ENCODE measurements at places on chromosomes 12 and 14.

DNA sequence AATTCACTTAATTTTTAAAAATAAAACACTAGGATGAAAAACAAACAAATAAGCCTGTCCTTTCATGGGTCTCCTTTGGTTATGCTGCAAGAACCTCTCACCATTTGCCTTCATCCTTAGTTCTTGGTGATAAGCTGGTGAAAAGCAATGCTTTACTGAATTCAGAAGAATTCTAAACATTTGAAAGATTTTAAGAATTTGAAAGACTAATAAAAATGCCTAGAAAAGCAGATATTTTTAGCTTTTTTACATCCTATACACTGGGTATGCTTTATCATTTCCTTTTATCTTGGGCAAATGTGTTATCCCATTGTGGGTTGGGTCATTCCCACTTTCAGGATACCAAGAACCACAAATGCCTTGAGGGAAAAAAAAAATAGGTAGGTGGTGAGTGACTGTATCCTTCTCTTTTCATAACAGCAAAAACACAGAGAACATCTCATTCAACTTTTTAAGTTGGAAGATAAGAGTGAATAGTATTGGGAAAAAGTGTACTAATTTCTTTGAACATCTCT, 197.1 kb upstream of the ABCD2 start:
- DNase-seq: no peak

- no peak for DNase-seq
These were observed 707.3 kb downstream of the MED13L start for GRCh38 chr12:115570069-115570777.

DNA sequence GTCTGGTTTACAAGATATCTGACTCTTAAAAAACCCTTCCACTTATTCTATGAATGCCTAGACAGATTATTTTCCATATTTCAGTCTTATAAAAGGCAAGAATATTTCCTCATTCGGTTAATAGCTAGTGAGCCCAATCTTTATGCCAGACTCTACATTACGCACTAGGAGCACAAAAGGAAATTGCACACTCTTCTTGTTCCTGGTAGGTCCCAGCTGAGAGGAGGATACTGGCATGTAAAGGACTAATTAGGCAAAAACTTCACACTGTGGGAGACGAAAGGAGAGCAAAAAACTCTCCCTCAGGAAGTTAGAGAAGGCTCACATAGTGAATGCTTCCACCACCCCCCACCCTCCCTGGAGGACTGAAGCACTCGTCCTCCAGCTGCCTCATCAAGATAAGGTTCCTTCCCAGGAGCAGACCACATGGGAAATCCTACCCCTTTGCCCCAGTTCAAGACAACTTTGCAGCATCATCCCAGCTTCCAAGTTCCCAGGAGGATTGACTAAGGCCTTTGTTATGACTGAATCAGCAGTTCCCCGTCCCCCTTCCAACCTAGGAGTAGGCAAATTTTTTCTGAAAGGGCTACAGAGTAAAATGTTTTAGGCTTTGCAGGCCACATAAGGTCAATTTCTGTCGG, 14.5 kb downstream of the CAPZA3 start:
- DNase-seq: no peak

DNA sequence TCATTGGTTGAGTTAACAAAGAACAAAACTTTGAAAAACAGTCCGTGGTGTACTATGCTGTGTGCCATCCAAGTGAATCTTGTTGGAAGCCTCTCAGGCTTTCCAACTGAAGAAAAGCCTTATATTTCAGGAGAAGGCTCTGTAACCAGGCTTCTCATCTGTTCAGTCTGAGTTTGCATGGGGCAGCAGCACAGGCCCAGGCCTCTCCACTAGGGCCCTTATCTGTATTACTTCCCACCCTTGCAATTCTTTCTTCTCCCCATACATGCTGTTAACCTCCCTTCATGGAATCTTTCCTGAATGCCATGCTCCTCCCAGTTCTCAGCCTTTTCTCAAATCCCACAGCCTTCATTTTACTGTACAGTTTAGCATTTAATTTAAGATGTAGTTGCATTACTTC, 28.3 kb downstream of the FRMD6 start:
- no peak for DNase-seq

DNA sequence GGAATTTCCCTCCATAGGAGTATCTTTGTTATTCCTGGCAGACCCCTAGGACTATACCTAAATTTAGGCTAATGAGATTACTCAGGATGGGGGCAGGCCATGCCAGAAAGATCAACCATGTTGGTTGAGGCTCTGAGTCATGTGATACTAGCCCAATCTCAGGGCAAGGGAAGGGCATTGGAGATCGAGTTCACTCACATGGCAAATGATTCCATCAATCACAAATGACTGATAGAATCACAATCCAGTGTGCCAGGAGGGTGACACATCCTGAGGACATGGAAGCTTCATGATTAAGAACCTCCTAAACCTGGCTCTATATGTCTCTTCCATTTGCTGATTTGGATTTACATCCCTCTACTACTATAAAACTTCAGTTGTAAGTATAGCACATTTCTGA, 182.3 kb downstream of the NTF3 start:
- no peak for DNase-seq

DNA sequence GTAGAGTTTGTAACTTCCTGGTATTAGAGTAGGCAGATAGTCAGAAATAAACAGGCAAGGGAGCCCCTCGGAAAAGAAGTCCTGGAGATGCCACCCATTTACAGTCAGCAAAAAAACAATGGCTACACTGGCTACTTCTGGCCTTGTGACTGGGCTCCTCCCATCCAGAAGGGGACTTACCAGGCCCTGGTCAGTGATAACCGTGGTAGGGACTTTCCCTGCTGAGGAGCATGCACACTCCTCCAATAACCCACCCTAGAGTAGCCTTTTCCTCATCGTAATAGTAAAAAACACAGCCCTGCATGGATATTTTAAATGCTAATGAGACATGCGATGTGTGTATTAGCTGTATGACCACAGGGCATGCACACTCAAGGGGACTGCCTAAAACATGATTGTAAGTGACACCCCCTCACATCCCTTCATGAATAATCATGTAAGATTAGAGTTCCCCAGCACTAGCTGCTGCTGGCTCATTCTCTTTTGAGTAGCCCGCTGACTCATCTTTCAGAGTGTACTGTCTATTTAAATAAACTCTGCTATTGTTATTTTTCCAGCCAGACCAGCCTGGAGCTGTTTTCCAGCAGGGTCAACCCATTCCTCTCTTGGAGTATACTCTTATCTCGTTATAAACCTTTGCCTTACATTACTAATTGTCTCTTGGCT, 413.8 kb upstream of the TMTC1 start:
- no peak for DNase-seq

- no peak for DNase-seq
These were observed 1261.6 kb upstream of the TMEM132C start for GRCh38 chr12:127005406-127005805.

GRCh38 chr14:22314183-22314820, 274.7 kb downstream of the DAD1 start:
- DNase-seq: peak; percentile 65

GRCh38 chr12:103881261-103881660, 40.2 kb upstream of the NT5DC3 start:
- DNase-seq: no peak

DNA sequence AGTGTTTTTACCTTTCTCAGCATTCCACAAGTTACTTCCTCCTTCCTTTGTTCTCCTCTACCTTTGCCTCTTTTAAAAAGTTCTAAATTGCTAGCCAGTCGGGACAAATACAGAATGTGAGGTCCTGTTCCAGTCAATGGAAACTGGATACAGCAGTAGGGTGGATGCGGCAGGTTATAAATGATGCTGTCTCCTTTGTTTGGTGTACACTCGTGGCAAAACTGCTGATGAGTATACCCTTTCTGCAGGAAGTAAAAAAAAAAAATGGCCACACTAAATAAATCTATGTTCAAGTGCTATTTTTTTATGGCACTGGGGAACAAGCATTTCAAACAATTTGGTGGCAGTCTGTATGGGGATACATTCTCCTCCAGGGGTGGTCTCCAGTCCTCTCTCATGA, 27.5 kb downstream of the KLRK1 start:
- no peak for DNase-seq

DNA sequence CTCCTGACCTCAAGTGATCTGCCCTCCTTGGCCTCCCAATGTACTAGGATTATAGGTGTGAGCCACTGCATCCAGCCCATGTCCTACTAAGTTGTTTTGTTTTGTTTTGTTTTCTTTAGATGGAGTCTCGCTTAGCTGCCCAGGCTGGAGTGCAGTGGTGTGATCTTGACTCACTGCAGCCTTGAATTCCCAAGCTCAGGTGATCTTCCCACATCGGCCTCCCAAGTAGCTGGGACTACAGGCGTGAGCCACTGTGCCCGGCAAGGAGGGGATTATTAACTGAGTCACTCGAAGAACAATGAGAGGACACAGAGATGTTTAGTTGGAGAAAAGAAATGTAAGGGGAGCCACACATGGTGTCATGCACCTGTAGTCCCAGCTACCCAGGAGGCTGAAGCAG, 18.0 kb upstream of the ERBB3 start:
- DNase-seq: no peak

- peak; percentile 67 for DNase-seq
These were observed 6.6 kb upstream of the PPM1A start for GRCh38 chr14:60242429-60242828.

DNA sequence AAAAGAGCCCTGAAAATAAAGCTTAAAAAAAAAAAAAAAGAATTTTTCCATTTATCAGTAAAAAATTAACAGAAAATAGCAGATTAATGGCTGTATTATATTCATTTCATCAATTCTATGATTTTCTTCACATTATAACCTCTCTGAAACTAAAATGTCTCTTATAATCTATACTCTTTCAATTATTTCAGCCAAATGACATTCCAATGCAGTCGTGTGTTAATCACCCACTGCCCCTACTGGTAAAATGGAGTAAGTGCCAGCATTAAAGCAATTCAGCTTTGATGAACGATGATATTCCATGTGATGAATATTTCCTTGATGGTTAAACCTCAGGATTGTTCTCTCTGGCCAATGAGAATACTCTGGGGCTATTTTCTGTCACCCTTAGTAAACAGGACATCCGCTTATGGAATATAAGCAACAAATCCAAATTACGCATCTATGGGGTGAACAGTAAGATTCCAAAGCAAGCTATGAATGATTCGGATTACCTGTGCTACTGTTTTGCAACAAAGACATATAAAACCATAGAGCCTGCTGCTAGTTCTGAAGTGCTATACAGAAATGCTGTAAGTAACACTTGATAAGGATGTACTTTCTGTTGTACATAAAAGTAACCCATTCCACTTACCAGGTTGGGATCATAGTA, 20.3 kb upstream of the SYCP3 start:
- DNase-seq: peak; percentile 13

- DNase-seq: peak; percentile 80
These were observed 211.3 kb upstream of the KRR1 start for GRCh38 chr12:75722714-75723200.

GRCh38 chr12:106128585-106129328, 10.0 kb downstream of the NUAK1 start:
- DNase-seq: no peak

DNA sequence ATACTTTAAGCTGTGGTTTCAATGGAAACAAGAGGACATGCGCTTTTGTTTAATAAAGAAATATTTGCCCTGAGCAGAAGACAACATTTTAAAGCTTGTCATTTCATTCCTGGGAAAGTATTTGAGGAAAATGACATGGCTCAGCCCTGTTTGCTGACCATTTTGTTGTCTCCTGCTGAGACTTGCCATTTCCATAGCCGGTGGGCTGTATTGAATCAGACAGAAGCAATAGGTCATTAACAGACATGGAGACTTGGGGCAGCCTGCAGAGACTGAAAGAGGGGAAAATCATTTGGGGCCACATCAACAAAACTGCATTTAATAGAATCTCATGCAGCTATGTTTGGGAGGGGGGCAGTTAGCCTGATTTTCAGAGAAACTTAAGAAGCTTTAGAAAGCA, 443.0 kb downstream of the NPAS3 start:
- DNase-seq: no peak

DNA sequence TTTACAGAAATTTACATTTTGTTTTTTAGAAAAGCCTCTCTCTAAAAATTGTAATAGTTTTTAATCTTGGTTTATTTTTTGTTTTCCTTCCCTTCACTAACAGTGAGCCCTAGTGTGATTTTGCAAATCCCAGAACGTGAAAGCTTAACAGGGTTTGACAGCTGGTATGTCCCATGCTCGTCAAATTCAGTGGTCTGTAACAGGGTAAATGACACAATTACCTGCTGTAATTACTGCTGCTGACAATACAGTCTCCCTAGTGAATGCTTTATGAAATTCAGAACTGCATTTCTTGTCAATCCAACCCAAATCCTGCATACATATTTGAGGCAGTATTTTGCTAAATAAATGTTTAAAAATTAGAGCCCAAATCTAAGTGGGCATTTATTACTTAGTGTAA, 249.2 kb downstream of the NELL2 start:
- DNase-seq: no peak

DNA sequence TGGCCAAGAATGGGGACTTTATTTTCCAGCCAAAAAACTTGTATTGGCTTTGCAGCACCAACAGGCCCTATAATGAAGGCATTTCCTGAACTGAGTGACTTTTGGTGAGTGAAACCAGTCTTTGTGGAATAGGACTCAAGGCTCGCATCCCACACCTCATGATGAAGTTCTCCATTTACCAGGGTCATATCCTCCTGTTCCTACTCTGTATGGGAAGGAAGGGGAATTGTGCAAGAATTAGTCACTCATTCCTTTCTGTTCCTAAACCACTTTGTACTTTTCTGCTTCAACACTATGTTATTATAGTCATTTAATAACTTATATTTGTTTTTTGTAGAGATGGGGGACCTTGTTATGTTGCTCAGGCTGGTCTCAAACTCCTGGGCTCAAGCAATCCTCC, 2.3 kb upstream of the SPATS2 start:
- DNase-seq: peak; percentile 89

GRCh38 chr12:459430-460258, at the start of gene B4GALNT3:
Gene B4GALNT3 (plus strand): TSS chr12:459939. CDS start chr12:460377, 438 bp downstream.
- DNase-seq: no peak

DNA sequence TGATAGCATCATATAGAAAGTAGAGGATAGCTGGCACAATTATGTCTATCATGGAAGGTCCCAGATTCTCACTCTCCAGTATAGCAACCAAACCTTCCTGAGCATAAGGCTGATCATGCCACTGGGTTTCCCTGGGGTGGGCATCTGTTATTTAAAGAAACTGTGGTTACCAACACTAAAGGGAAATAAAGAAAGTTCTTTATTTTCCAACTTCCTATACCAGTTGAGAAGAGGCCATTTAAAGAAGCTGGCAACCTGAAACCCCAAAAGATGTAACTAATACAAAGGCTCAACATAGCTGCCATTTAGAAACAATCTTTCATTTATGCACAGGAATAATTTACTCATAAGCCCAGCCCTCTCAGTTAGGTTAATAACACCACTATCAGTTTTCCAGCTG, 3.1 kb downstream of the BCAT1 start:
- peak; percentile 25 for DNase-seq

- DNase-seq: no peak
These were observed 50.4 kb upstream of the RIN3 start for GRCh38 chr14:92463141-92463540.

DNA sequence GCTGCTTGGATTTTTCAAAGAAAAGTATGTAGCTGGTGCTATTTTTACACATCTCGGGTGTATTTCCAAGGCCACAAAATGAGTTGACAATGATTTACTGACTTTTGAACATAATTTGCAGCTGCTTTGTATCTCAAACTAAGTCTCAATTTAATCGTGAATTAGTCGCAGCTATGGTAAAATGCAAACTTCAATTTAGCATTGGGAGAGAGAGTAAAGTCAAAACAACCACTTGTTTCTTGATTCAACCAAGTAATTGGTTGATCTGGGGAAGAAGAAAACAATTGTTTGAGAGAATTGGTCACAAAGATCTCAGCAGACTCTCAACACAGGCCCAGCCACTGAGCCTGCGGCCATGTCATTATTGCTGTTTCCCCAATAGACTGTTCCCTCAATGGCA, 75.0 kb upstream of the DYRK2 start:
- DNase-seq: no peak

- peak; percentile 6 for DNase-seq
These were observed 152.9 kb downstream of the SLC25A21 start for GRCh38 chr14:37019488-37019887.

All from inflammatory macrophage (primary cell).